NCI-H1092 (cell line): ENCODE measurements at places on chromosomes 2 and 18.
A peak's percentile ranks its signal among the peaks of the same experiment; 100 is the strongest.

DNA sequence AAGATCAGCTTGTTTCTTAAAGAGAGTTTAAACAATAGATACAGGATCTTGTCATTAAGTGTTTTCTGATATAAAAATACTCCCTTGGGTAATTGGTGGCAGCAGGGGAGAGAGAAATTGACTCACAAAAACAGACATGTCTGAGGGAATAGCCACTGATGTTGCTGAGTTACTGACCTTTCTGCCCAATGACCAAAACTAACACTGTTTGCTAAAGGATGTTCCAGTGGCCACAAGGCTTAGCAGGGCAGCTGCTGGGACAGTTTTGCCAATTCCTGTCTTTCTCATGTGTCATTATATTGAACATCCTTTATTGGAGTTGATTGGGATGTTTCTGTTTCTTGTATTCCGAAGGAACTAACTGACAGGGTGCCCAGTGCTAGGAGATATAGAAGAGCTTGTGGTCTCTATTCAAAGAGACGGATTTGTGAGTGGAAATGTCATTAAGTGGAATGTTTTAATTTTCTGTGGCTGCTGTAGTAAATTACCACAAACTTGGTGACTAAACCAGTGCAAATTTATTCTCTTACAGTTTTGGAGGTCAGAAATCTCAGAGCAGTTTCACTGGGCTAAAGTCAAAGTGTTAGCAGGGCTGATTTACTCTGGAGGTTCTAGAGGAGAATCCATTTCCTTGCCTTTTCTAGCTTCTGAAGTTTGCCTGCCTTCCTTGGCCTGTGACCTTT lies 124.8 kb upstream of the RMDN2 start:
- no peak for DNase-seq

- DNase-seq = peak; percentile 61
Measured at GRCh38 chr2:235746257-235746934, 252.6 kb downstream of the AGAP1 start.

DNA sequence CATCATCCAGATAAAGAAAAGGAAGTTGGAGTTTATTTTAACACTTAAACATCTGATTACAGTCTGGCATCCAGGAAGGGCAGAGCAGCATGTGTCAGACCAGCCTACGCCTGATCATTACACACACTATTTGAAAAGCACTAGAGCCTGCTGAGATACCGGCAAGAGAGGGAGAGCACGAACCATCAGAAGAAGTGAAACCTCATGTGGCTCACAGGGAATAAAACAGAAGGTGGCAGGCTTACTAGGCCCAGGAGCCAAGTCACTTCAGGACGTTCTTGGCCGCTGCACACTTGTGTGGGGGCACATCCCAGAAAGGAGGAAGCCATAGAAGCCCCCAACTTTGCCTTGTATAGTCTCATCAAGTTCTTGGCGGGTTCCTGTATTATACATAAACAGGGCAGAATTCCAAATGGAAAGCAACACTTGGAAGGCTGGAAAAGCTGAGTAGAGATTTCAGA lies 105.5 kb downstream of the UGGT1 start:
- DNase-seq = no peak

- no peak for DNase-seq
Measured at GRCh38 chr2:236195726-236196125, 27.5 kb upstream of the GBX2 start.

DNA sequence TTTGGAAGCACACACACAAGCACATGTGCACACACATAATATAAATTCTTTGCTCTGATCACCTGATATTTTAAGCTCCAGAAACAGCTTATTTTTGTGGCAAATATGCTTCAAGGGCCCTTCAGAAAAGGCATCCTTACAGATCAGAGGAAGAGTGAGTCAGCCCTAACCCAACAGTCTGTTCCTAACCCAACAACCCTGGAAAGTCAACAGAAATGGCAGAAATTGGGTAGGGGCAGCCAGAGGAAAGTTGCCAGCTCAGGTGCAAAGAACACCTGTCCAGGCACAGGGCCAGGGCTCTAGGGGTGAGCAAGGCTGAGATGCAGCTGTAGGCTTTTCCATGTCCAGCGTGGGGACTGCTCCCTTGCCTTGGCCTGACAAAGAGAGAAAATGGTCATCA lies 6.4 kb upstream of the NCKAP5 start:
- DNase-seq = no peak
